ENCODE measurements at places on chromosomes 2 and 18. TPM values are rescaled to one million over a fixed set of nuclear protein-coding genes. Genes with fewer than 3 reads are reported as not detected.

- peak overlapping the region; percentile 98 for H3K27ac ChIP-seq
- no peak for DNase-seq
- H3K36me3 ChIP-seq, result no peaks in the 10 kb centered on the region
- H3K4me1 ChIP-seq, result peaks cover 59% of the 10 kb centered on the region
Observed at GRCh38 chr2:207334624-207335371, 169.1 kb upstream of the KLF7 start.

DNA sequence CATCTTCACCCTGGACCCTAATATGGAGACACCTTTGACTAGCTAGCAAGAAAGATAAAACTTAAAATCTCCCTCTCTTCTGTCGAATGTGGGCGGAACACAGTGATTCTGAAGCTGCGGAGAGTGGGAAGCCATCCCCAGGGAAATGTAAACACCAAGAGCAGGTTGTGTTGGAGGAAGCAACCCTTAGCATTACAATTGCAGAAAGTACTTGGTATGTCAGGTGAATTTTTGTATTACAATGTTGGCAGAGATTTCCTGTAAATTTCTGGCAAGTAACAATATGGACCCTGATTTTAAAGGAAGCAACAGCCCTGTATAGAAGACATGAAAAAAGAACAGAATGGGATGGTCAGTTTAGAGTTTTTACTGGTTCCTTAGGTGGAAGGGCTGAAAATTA is 35.8 kb downstream of the TSN start:
- no peaks in the 10 kb centered on the region for H3K27me3 ChIP-seq
- DNase-seq, result no peak
- H3K4me3 ChIP-seq, result no peak overlapping the region
- H3K36me3 ChIP-seq, result no peaks in the 10 kb centered on the region
- no peak overlapping the region for H3K27ac ChIP-seq

- H3K4me1 ChIP-seq, result peaks cover 24% of the 10 kb centered on the region
- H3K36me3 ChIP-seq, result no peaks in the 10 kb centered on the region
- DNase-seq, result no peak
- peak overlapping the region; percentile 70 for H3K4me3 ChIP-seq
- H3K27ac ChIP-seq, result peak overlapping the region; percentile 41
Observed at GRCh38 chr2:101306410-101306809, 2.1 kb downstream of the RNF149 start.

- H3K4me3 ChIP-seq, result no peak overlapping the region
- DNase-seq, result no peak
- H3K27me3 ChIP-seq, result peaks cover 9% of the 10 kb centered on the region
- H3K27ac ChIP-seq, result no peak overlapping the region
Observed at GRCh38 chr18:59593291-59593717, 103.9 kb downstream of the CCBE1 start.

- H3K36me3 ChIP-seq, result peaks cover 10% of the 10 kb centered on the region
- no peak for DNase-seq
- H3K4me1 ChIP-seq, result no peaks in the 10 kb centered on the region
- no peaks in the 10 kb centered on the region for H3K27me3 ChIP-seq
- H3K4me3 ChIP-seq, result peak overlapping the region; percentile 83
Observed at GRCh38 chr18:35289727-35290093, 319 bp downstream of the ZSCAN30 start.

GRCh38 chr2:159939946-159940345 is 122.5 kb downstream of the PLA2R1 start:
- DNase-seq, result peak; percentile 32
- H3K27ac ChIP-seq, result no peak overlapping the region
- 0 out of 2 replicates have a peak, but pooled peaks cover 1% of the 10 kb centered on the region for H3K4me1 ChIP-seq
- H3K36me3 ChIP-seq, result no peaks in the 10 kb centered on the region

GRCh38 chr18:12359515-12359927 is 17.5 kb downstream of the AFG3L2 start:
- DNase-seq, result no peak
- no peak overlapping the region for H3K27ac ChIP-seq
- H3K4me3 ChIP-seq, result no peak overlapping the region
- no peaks in the 10 kb centered on the region for H3K27me3 ChIP-seq
- no peaks in the 10 kb centered on the region for H3K4me1 ChIP-seq

- H3K27me3 ChIP-seq, result 0 out of 2 replicates have a peak, but pooled peaks cover 3% of the 10 kb centered on the region
- no peak overlapping the region for H3K4me3 ChIP-seq
- H3K27ac ChIP-seq, result no peak overlapping the region
- DNase-seq, result no peak
Observed at GRCh38 chr2:26649322-26649721, 8.2 kb upstream of the CIB4 start.

DNA sequence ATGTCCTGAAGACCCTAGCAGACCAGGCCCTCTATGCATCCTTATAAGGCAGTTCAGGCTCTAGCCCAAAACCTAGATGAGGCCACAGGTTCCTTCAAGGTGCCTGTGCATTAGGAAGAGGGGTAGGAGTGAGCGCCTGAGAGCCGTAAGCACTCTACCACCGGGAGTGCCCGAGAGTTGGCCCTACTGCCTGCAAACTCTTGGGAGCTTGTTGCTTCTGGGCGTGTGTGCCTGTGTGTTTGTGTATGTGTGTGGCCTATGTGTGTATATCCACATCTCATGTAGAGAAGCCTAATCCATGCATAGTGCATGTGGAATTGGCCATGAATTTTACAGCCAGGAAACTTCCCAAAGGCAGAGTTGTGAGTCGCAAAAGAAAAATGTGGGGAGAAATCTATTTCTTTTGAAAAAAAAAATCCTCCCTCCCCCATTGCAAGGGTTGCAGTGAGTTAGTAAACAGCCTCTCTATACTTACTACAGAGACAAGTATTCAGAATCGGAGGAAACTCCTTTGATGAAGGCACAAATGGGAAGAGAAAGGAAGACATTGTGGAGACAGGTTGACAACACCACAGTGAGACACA is 96.8 kb downstream of the ADD2 start:
- no peaks in the 10 kb centered on the region for H3K27me3 ChIP-seq
- H3K4me3 ChIP-seq, result no peak overlapping the region
- no peaks in the 10 kb centered on the region for H3K36me3 ChIP-seq
- H3K4me1 ChIP-seq, result no peaks in the 10 kb centered on the region

- H3K36me3 ChIP-seq, result no peaks in the 10 kb centered on the region
- H3K27me3 ChIP-seq, result no peaks in the 10 kb centered on the region
- H3K27ac ChIP-seq, result no peak overlapping the region
- H3K4me1 ChIP-seq, result no peaks in the 10 kb centered on the region
- no peak overlapping the region for H3K4me3 ChIP-seq
Observed at GRCh38 chr2:201969938-201970785, 63.5 kb upstream of the FZD7 start.

- H3K4me3 ChIP-seq, result no peak overlapping the region
- no peak overlapping the region for H3K27ac ChIP-seq
- no peaks in the 10 kb centered on the region for H3K4me1 ChIP-seq
- H3K27me3 ChIP-seq, result no peaks in the 10 kb centered on the region
- no peak for DNase-seq
Observed at GRCh38 chr18:74880706-74881278, 283.1 kb downstream of the ZNF407 start.

GRCh38 chr2:73925853-73926492 is 707 bp upstream of the DGUOK start:
- peak overlapping the region; percentile 97 for H3K4me3 ChIP-seq
- peaks cover 7% of the 10 kb centered on the region for H3K36me3 ChIP-seq
- H3K27me3 ChIP-seq, result no peaks in the 10 kb centered on the region
- H3K4me1 ChIP-seq, result peaks cover 14% of the 10 kb centered on the region
- peak overlapping the region; percentile 87 for H3K27ac ChIP-seq

- H3K4me1 ChIP-seq, result no peaks in the 10 kb centered on the region
- H3K27ac ChIP-seq, result no peak overlapping the region
- peaks cover 3% of the 10 kb centered on the region for H3K27me3 ChIP-seq
- no peak for DNase-seq
Observed at GRCh38 chr2:69214898-69215297, 172.1 kb downstream of the GFPT1 start.

The KCMF1 gene
- 82.5 TPM for total RNA-seq

The CCDC178 gene
- total RNA-seq, result not detected

The KCNK3 gene
- total RNA-seq, result 0.13 TPM

The UPP2 gene
- total RNA-seq, result not detected

The NOSTRIN gene
- total RNA-seq, result 0.26 TPM

The ABCG8 gene
- not detected for total RNA-seq

The MARCO gene
- 0.32 TPM for total RNA-seq

The LAMA3 gene
- total RNA-seq, result 4.5 TPM

The RND3 gene
- total RNA-seq, result 2.1 TPM

The MYL12B gene
- 195 TPM for total RNA-seq

Measured in GM12878 (cell line).